ENCODE measurements at places on chromosomes 2 and 18.

DNA sequence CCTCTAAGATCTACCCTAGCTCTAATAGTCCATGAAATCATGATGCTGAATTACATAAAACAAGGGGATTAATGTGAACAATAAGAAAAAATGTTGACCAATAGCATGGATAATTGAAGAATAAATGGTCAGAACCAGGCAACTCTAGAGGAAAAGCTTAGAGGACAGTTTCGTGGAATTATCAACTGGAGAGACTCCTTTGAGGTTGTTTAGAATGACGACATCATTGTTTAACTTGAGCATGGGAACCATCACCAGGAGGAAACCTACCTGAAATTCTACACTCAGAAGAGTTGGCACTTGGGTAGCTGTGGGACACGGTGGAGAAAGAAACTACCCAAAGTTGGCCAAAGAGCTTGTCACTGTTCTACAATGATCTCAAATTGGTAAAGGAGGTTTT lies 179.2 kb upstream of the EPAS1 start:
- no peak for DNase-seq

DNA sequence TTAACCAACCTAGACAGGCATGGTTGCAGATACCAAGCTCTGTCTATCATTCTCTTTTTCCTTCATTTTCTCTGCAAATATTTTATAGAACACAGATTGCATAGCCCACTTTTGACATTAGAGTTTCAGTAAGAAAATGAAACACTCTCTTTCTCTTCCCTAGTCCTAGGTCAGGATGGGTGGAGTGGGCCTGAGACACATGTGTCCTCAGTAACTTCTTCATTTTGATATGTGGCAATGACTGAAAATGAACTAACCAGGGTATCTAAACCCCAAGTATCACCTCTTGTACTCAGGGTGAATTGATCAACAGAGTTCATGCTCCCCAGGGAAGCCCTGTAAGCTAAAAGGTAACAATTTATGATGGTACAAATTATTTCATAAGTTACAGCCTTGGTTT lies 37.0 kb upstream of the KYNU start:
- no peak for DNase-seq

GRCh38 chr2:120305296-120305695 lies 40.6 kb upstream of the INHBB start:
- no peak for DNase-seq

GRCh38 chr2:199742884-199743283 lies 108.1 kb downstream of the FTCDNL1 start:
- no peak for DNase-seq

- DNase-seq: no peak
These were observed 60.0 kb downstream of the SLC16A14 start for GRCh38 chr2:230008708-230009066.

DNA sequence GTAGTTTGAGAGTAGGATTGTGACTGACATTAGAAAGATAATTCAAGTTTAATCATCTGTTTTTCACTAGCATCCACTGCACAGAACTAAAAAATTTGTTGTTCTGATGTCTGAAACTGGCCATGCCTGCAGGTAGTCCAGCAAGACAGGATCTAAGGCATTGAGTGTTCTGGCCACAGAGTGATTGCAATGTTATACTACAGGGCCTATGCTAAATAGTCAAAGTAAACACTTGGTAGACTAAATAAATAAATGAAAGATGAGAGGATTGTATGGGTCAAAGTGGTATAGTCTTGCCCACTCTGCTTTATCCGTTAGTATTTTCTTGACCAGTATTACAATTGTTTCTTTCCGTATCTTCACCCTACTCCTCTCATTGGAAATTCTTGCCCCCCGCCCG lies 27.6 kb upstream of the FANCL start:
- DNase-seq: no peak

DNA sequence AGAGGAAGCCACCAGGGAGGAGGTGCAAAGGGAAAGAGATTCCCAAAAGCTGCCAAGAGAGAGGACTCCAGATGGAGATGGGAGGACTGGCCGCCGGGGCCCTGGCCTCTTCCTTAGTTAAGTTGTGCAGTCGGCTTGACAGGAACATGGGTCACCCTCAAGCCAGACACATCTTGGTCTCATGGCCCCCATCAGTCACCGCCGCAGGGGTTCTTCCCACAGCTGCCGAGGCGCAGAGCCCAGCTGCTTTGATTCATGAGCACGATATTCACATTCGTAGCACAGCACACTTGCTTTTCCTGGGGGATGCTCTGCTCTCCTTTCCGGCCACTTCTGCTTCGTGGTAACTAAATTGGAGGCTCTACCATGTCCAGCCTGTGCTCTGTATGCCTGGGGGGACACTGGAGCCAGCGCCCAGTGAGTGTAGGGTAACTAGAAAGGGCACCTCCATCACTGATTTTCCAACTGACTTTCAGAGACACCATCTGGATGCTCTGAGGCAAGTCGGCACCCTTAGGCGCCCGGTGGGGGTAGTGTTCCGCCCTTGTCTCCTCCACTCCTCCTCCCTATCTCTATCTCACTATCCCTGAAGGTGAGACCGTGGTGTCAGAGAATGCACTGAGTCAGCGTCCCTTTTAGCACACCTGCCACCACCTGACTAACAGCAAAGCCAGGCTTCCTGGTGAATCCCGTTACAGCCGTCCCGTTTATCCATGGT lies 13.3 kb downstream of the TWIST2 start:
- DNase-seq: no peak

DNA sequence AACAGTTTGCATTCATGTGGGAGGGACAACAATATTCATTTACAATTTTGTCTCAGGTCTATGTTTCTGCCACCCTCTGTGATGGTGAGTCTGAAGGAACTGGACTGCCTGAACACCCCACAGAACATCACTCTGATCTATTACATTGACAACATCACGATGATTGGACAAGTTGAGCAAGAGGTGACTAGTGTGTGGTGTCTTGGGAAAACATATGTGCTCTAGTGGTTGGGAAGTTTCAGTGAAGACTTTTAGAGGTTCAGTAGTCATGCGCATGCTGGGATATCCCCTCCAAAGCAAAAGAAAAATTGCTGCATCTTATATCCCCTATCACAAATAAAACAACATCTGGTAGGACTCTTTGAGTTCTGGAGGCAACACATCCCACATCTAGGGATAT lies 18.6 kb upstream of the CTLA4 start:
- no peak for DNase-seq

GRCh38 chr18:59898093-59898492 lies 1.7 kb upstream of the PMAIP1 start:
- DNase-seq: no peak

- DNase-seq: no peak
These were observed 833.8 kb upstream of the PIK3C3 start for GRCh38 chr18:41121116-41121826.

- no peak for DNase-seq
These were observed 871.0 kb downstream of the EPHA4 start for GRCh38 chr2:220701115-220701514.

DNA sequence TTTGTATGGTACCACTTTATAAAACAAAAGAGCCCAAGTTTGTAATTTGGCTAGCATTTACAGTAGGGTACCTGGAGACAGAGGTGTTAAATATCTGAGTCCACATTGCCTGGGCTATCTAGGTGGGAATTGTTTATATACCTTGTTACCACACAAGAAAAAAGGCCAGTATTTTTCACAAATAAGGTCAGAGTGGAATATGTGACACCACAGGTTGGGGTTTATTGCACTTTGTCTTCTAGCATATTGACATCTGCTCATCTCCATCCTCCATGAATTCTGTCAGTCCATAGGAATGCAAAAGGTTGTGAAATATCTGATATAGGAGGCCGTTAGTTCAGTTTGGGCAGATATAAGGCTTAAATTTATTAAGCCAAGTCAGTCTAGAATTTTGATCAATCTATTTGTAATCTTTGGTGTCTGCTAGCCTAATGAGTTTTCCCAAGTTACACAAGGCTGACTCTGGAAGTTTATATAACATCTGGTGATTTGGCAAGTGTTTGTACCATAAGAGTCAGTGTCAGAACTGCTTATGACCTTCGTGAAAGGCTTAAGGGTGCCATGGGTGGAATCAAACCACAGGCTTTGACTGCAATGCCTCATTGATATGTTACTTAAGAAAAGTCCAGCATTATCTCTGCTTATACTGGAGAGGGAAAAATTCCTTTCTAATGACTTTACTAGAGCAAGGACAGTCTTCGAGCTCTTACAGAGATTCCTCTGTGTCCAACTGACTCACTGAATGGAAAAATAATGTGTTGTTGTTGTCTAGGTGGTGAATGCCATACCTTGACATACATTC lies 11.3 kb upstream of the DPP4 start:
- DNase-seq: no peak

DNA sequence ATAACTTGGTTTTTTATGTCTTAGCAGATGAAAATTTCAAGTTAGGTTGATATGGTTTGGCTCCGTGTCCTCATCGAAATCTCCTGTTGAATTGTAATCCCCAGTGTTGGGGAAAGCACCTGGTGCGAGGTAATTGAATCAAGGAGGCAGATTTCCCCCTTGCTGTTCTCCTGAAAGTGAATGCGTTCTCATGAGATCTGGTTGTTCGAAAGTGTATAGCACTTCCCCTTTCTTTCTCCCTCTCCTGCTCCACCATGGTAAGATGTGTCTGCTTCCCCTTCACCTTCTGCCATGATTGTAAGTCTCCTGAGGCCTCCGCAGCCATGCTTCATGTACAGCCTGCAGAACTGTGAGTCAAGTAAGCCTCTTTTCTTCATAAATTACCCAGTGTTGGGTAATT lies 242.1 kb upstream of the TNP1 start:
- no peak for DNase-seq

DNA sequence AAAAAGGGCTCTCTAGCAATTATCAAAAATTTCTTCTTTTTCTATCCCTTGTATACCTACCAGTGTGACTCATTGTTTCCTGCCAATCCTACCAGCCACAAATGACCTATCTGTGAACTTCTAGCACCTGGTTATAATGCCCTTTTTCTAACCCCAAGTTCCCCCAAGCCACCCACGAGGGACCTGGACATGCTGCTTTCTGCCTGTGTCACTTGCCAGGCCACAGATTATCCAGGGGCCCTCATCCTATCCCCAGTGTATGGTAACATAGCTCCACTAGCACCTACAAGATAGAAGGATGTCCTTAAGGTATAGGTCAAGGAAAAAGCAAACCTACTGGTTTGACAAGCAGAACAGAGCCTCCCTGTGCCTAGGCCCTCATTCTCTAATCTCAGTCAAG lies 26.8 kb downstream of the AAK1 start:
- DNase-seq: peak; percentile 44

GRCh38 chr2:36469106-36469477 lies 113.5 kb downstream of the CRIM1 start:
- DNase-seq: no peak

DNA sequence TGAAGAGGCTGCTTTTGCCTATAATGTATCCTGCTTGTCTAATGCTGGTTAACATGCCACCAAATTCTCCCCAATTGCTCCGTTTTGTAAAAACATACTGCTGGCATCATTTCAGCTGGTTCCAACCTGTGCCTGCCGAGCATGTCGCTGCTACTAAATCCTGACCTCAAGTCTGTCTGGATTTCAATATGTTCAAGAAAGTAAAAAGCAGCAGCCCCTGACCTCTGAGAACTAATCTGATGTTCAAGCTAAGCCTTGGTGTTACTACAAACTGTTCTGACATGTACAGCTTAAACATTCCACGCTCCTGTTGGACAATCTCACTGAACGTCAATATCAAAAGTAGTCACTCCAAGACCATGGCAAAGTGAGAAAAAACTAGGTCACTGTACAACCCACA lies 46.3 kb downstream of the SFT2D3 start:
- no peak for DNase-seq

DNA sequence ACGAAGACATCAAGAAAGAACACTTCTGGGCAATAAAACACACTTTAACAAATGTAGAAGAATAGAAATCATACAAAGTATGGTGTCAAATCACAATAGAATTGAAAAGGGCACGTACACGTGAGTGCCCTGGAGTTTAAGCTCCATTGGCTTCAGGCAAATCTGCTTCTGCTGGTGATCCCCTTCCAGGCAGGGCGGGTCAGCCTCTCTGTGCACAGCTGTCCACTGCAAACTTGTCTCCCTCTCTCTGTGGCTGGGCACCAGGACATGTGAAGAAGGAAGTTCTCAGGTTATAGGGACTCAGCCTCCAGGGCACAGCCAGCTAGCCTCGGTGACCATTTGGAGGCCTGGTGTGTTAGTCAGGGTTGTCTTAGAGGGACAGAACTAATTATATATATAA lies 66.0 kb downstream of the ST3GAL5 start:
- no peak for DNase-seq

DNA sequence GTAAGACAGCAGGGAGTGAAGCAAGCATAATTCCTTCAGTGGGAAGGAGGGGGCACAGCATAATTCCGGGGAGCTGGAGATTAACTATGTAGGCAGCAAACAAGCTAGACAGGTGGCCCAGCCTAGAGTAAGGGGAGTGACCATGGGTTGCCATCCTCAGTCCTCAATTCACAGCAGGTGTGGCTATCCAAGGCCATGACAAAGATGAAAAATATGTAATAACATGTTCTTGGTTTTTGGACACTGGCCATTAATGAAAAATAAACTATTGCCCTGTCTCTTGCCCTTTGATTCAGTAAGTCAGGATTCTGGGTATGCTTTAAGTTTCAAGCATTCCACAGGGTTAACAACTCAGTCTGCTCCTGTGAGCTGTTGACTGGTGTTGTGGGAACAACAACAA lies 65.0 kb downstream of the CYP1B1 start:
- no peak for DNase-seq

- no peak for DNase-seq
These were observed 20.9 kb downstream of the TWIST2 start for GRCh38 chr2:238868616-238869292.

- DNase-seq: no peak
These were observed 6.2 kb downstream of the GGCX start for GRCh38 chr2:85554980-85555612.

- no peak for DNase-seq
These were observed 19.5 kb downstream of the SIGLEC15 start for GRCh38 chr18:45844938-45845337.

GRCh38 chr18:2256577-2256976 lies 314.7 kb downstream of the METTL4 start:
- no peak for DNase-seq

GRCh38 chr2:134586326-134586965 lies 132.4 kb downstream of the TMEM163 start:
- DNase-seq: peak; percentile 23

DNA sequence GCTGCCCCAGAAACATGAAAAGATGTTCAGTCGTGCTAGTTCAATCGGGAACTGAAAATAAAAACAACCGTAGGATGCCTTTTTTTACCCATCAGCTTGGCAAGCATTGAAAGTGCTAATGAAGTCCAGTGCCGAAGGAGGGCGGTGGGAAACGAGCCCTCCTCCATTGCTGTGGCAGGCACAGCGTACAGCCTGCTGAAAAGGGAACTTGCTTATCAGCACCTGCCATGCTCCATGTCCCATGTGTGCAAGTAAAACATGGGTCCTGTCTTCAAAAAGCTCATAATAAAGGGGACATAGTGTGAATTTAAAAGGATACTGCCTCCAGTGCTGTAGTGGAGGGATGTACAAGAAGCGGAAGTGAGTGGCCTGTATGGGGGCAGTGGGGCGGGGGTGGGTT lies 82.4 kb downstream of the ARMC9 start:
- no peak for DNase-seq

DNA sequence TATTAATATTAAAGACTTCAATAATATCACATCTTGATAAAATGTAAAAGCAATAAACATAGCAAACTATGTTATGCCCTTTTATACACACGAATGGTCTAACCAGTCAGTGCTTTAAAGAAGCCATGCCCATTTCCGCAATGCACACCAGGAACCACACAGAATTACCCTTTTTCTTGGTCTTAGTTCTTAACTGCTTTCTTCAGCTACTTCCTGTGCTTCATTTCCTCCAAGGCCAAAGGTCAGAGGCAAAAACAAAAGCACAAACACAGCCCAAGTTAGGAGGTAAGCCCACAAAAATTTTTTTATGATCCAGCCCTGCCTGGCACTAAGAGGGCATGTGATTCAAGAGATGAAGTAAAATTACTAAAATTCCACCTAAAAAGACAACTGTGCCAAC lies 267.2 kb downstream of the FBXO15 start:
- no peak for DNase-seq
